ENCODE measurements at places on chromosomes 16 and 17.

DNA sequence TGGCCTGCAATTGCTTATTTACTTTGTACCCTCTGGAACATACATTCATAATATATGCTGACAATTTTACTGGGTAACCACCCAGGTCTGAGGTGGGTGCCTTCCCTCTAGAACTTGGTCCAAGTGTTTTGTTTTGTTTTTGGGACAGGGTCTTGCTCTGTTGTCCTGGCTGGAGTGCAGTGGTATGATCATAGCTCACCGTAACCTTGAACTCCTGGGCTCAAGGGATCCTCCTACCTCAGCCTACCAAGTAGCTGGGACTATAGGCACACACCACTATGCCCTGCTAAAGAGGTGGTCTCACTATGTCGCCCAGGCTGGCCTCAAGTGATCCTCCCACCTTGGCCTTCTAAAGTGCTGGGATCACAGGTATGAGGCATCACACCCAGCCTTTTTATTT is 11.2 kb upstream of the CTCF start:
- DNase-seq, result no peak

- DNase-seq, result no peak
Measured at GRCh38 chr16:24139282-24139681, 116.9 kb upstream of the CACNG3 start.

DNA sequence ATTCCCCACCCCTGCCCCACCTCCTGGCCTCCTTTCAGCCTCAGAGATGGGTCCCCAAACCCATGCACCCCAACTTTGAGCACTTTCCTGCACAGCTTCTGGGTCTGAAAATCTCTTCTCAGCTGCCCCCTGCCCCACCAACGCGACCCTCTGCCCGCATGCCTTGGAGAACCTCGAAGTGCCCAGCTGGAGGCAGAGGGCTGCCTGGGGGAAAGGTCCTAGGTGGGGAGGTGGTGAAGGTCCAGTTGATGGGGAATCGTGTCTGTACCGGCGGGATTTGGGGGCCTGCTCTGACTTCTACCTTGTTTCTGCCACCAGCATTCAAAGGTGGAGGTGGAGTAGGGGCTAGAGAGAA is 1.3 kb downstream of the NKD1 start:
- DNase-seq, result no peak

GRCh38 chr17:56125830-56126819 is 27.1 kb upstream of the ANKFN1 start:
- no peak for DNase-seq

DNA sequence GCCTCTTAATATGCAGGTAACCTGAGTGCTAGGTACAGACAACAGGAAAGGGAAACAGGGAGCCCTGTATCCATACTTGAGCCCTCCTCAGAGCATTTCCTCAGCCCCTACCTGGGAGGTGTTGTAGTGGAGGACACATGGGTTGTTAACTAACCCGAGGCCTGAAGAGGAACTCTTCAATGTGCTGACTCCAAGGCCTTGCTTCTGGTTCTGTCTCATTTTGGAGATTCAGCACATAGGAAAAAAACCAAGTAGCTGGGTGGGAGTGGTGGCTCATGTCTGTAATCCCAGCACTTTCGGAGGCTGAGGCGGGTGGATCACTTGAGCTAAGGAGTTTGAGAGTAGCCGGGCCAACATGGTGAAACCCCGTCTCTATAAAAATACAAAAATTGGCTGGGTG is 24.8 kb downstream of the SNX11 start:
- no peak for DNase-seq

GRCh38 chr17:29007456-29007855 is 1.6 kb upstream of the SEZ6 start:
- no peak for DNase-seq

DNA sequence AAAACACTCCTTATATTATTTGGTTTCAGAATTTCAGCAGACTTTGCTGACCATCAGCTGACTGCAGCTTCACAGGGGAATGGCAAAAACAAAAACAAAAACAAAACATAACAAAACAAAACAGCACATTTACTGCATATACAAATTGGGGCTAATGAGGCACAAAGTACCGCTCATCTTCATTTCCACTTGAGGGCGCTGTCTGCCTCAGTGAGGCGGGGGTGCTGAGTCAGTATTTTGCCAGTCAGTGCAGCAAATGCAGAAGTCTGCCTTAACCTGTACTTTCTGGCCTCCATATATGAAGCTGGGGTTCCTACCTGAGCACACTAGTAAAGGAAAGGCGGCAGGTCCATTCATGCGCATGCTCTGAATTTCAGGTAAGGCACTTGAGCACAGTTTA is 13.5 kb upstream of the DYNLRB2 start:
- DNase-seq, result peak; percentile 60

DNA sequence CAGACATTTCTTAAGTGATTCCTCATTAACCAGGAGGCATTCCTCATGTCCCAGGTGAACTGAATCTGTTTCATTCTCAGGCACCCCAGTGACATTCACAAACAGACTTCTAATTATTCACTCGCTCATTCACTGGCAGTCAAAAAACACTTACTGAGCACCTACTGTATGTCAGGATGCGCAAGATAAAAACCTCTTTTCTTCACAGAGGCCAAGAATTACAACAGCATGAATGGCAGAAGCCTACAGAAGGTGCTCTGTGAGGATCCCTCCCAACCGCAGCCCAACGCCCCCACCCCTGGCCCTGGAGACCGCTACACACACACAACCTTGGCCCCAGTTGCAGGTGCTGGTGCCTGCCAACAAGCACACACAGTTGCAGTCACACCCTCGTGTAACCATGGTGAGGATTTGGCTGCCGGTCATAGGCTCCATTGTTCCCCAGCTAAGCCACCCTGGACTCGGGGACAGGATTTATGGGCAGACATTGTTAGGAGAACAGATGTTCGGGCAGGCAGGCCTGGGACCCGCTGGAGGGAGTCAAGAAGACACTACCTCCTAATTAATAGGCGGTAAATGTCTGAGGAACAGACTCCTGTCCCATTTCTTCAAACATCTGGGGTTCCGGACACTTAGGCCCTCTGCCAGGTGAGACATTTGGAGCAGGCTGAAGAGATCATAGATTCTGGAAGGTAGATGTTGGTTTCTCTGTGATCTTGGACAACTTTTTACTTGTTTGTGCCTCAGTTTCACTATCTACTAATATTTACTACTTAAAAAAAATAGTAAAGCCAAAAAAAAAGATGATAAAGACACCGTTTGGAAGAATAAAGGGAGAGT is 43.2 kb downstream of the CUEDC1 start:
- DNase-seq, result no peak

GRCh38 chr16:15782573-15783365 is 74.1 kb downstream of the MYH11 start:
- DNase-seq, result no peak

DNA sequence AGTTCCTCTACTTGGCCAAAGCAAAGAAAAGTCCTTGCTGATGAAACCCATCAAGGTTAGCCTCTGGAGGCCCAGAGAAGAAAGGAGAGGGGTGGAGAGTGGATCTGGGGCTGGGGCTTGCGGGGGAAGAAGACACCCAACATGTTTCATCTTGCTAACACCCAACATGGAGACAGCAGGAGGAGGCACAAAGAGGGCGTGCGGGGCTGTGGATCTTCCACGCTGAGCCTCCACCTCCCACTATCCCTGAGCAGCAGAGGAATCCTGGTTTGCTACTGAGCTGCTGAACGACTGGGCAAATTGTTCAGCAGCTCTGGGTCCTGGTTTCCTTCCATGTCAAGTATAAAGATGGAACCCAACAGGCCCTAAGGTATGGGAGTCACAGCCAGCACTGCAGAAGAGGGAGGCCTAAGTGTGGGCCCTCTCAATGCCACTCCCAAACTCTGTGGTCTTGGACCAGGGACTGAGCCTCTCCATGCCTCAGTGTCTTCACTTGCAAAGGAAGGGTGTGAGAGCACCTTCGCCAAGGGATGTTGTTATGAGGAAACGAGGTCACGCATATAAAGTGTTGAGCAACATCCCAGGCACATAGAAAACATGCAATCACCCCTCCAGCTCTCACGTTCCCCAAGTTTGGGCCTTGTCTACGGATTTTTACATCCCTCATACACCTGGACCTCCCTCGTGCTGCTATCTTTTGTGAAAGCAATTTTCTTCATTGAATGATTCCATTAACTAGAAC is 122.5 kb downstream of the XYLT1 start:
- no peak for DNase-seq

Measured in GM13976 (cell line).